ENCODE measurements at places on chromosomes 3 and 15. TPM values are rescaled to one million over a fixed set of nuclear protein-coding genes. Genes with fewer than 3 reads are reported as not detected.

GRCh38 chr3:194532591-194532990, 45.8 kb upstream of the ATP13A3 start:
- no peaks in the 10 kb centered on the region for H3K27me3 ChIP-seq
- no peak overlapping the region for H3K27ac ChIP-seq
- no peak for DNase-seq
- H3K36me3 ChIP-seq, result no peaks in the 10 kb centered on the region
- H3K4me3 ChIP-seq, result no peak overlapping the region
- H3K4me1 ChIP-seq, result peaks cover 11% of the 10 kb centered on the region

DNA sequence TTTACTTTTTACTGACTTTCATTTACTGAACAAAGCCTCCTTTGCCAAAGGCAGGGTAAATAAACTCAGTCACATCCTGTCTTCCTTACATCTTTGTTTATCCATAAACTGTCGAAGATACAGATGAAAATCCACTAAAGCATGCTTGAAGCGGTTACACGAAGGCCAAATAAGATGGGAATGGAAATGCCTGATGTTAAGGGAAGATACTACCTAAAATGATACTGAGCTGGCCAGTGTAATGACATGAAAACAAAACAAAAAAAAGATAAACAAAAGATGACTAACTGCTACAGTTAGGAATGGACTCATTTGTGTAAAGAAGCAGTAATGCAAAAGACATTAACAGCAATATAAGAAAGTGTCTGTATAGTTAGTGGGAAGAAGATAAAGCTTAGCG, 114.7 kb upstream of the ADAMTS9 start:
- no peaks in the 10 kb centered on the region for H3K36me3 ChIP-seq
- H3K27me3 ChIP-seq, result no peaks in the 10 kb centered on the region
- no peak overlapping the region for H3K27ac ChIP-seq
- no peaks in the 10 kb centered on the region for H3K4me1 ChIP-seq

DNA sequence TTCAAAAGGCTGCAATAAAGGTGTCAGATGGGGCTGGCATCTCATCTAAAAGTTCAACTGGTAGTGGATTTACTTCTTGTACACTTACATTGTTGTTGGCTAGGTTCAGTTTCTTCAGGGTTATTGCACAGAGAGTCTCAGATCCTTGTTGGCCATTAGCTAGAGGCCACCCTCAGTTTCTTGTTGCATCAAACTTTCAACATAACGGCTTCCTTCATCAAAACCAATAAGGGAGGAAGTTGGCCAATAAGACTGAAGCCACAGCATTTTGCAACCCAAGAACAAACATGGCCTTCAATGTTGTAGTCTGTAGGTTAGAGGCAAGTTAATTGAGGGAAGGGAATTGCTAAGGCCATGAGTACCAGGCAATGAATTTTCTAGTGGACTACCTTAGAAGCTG, 218.0 kb downstream of the ZBBX start:
- no peak for DNase-seq
- no peaks in the 10 kb centered on the region for H3K36me3 ChIP-seq
- no peak overlapping the region for H3K27ac ChIP-seq

- H3K27ac ChIP-seq, result no peak overlapping the region
- no peak overlapping the region for H3K4me3 ChIP-seq
- H3K27me3 ChIP-seq, result no peaks in the 10 kb centered on the region
- no peaks in the 10 kb centered on the region for H3K36me3 ChIP-seq
- no peaks in the 10 kb centered on the region for H3K4me1 ChIP-seq
Measured at GRCh38 chr3:1082108-1082507, 10.7 kb upstream of the CNTN6 start.

- no peak overlapping the region for H3K27ac ChIP-seq
- H3K4me1 ChIP-seq, result no peaks in the 10 kb centered on the region
- H3K27me3 ChIP-seq, result no peaks in the 10 kb centered on the region
- no peak overlapping the region for H3K4me3 ChIP-seq
Measured at GRCh38 chr3:165918657-165918979, 81.4 kb upstream of the BCHE start.

- H3K27ac ChIP-seq, result no peak overlapping the region
- no peak for DNase-seq
- H3K4me1 ChIP-seq, result peaks cover 87% of the 10 kb centered on the region
- no peak overlapping the region for H3K4me3 ChIP-seq
- H3K36me3 ChIP-seq, result peaks cover 38% of the 10 kb centered on the region
Measured at GRCh38 chr3:149646181-149646766, 11.6 kb downstream of the WWTR1 start.

DNA sequence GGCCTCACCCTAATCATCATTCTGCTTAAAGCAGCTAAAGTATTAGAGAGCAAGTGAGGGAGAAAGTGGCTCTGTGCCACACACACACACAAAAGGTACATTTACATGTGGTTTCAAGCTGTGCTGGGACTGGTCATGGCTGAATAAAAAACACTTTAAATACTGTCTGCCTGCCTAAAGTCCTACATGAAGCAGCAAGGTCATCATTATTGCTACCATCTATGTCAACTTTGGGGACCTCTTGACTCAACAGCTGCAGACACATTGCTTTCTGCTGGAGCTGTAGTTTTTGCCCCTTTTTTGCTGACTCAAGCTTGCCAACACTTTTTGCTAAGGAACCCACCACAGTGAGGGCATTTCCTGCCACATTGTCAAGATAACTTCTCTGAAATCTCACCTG, 1237.9 kb downstream of the ROBO2 start:
- no peaks in the 10 kb centered on the region for H3K36me3 ChIP-seq
- H3K27me3 ChIP-seq, result no peaks in the 10 kb centered on the region
- no peak for DNase-seq
- H3K27ac ChIP-seq, result no peak overlapping the region

DNA sequence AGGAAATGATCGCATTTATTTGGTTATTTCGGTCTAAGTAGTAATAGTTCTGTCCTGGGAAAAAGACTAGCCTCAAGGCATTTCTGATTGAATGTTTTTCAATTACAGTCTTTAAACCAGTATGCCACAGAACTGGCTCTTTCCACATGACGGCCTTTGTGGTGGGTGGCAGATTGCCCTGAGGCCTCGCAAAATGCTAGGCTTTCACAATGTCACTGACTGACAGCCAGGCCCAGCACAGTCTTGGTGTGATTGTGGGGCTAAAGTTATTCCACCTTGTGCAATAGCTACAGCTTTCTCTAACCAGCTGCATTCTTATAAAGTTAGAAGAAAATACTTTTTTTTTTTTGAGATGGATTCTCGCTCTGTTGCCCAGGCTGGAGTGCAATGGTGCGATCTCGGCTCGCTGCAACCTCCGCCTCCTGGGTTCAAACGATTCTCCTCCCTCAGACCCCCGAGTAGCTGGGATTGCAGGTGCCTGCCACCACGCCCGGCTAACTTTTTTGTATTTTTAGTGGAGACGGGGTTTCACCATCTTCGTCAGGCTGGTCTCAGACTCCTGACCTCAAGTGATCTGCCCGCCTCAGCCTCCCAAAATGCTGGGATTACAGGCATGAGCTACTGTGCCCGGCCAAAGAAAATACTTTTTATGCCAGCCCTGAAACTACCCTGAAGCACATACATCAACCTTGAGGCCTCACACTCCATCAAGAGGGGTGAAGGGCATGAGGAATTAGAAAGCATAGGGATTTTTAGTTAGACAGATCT, 2.5 kb upstream of the ADIPOQ start:
- H3K36me3 ChIP-seq, result no peaks in the 10 kb centered on the region
- no peak overlapping the region for H3K4me3 ChIP-seq
- H3K27ac ChIP-seq, result no peak overlapping the region
- DNase-seq, result no peak

DNA sequence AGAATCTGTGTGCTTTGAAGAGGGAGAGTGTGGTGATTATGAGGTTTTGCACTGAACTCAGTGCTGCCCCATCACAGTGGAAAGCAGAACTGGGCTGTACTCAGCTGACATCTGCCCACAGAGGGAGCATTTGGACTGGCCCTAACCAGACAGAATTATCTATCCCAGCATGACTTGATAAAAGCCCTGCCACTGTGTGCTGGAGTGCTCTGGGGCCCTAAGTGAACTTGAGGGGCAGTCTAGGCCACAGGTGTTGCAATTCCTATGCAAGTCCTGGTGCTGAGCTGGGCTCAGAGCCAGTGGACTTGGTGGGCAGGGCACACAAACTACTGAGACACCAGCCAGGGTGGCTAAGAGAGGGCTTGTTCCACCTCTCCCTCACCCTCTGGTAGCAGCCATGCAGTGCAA, 269.2 kb upstream of the CTNNB1 start:
- no peak overlapping the region for H3K4me3 ChIP-seq
- H3K27ac ChIP-seq, result no peak overlapping the region
- no peaks in the 10 kb centered on the region for H3K27me3 ChIP-seq
- DNase-seq, result no peak
- H3K36me3 ChIP-seq, result no peaks in the 10 kb centered on the region

Gene IL12A
- total RNA-seq, result 0.61 TPM

Gene CKMT1A
- 8.0 TPM for total RNA-seq

Gene ATP13A5
- total RNA-seq, result not detected

DNA sequence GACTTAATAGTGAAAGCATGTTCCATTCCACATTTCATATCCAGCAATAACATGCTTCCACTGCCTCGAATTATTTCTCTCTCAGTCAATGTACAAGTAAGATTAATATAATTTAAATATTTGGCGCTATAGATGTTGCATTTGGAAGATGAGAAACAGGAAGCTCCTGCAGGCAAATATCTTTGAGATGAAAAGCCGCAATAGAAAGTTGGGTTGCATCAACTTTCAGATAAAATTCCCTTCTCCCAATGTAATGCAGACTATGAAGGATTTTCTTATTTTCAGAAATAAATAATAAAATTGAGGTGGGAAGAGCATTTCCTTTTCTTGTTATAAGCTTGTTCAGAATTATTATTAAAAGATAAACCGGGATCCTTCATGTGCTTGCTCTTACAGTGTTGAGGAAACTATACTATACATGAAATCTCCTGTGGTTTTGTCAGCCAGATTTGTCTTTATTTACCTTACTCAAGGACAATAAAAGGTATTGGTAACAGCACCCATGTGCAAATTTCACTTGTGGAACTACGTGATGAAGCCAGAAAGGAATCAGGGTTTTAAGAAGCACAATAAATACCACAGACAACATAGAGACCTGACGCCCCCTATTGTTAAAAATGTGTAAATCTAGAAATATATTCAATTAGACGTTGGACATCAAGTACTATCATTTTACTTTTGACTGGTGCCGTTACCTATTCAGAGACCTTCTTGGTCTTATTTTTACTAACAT, 307.0 kb downstream of the ARPP21 start:
- H3K27me3 ChIP-seq, result no peaks in the 10 kb centered on the region
- no peaks in the 10 kb centered on the region for H3K36me3 ChIP-seq
- no peak overlapping the region for H3K4me3 ChIP-seq
- DNase-seq, result no peak

DNA sequence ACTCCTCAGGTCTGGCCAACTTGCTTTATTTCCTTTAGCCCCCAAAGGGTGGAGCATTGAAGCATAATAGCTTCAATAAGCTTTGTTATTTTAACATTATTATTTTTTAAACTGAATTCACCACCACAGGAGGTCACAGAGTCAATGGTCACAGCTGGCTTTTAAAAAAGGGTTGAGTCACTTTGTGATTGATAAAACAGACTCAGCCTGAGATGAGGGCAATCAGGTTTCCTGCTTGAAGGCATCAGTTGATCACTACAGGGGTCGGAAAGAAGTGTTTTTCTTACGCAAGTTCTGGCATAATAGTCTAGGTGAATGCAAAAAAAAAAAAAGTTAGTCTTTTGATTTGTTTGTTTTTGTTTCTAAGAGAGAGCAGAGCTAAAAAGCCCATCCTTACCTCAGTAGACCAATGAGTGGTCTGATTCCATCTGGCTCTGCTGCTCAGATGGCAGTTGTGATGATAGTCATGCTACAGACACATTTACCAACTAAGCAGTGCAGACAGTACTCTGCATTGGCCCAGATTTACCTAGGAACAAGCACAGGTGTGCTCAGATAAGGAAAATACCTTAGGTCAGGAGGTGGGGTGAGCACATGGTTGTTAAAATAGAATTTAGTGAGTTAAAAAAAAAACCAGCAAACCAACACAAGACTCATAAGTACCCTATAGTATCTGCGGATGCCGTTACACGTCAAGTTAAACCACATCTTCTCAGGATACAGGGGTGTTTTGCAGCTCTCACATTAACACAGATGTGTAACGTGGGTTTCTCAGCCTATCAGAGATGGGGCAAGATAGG, 22.6 kb downstream of the ZNF80 start:
- H3K27ac ChIP-seq, result no peak overlapping the region
- DNase-seq, result no peak
- no peaks in the 10 kb centered on the region for H3K27me3 ChIP-seq
- H3K36me3 ChIP-seq, result no peaks in the 10 kb centered on the region

GRCh38 chr3:195911946-195912270, 3.6 kb upstream of the TNK2 start:
- H3K4me3 ChIP-seq, result no peak overlapping the region
- H3K4me1 ChIP-seq, result peaks cover 14% of the 10 kb centered on the region
- no peaks in the 10 kb centered on the region for H3K27me3 ChIP-seq
- H3K27ac ChIP-seq, result no peak overlapping the region
- H3K36me3 ChIP-seq, result no peaks in the 10 kb centered on the region

- H3K27me3 ChIP-seq, result no peaks in the 10 kb centered on the region
- no peak for DNase-seq
- H3K36me3 ChIP-seq, result no peaks in the 10 kb centered on the region
- H3K27ac ChIP-seq, result no peak overlapping the region
- no peak overlapping the region for H3K4me3 ChIP-seq
Measured at GRCh38 chr3:143794793-143795462, 53.3 kb downstream of the SLC9A9 start.

Gene TMEM212
- total RNA-seq, result not detected

GRCh38 chr15:91429973-91430372, 329.9 kb downstream of the SV2B start:
- DNase-seq, result no peak
- H3K36me3 ChIP-seq, result no peaks in the 10 kb centered on the region
- H3K27ac ChIP-seq, result no peak overlapping the region
- H3K4me3 ChIP-seq, result no peak overlapping the region

Gene TIPIN
- total RNA-seq, result 2.9 TPM

Gene GOLGA6L7
- total RNA-seq, result not detected

Gene CPLX3
- total RNA-seq, result not detected

Gene FRMD5
- 110 TPM for total RNA-seq

GRCh38 chr3:115691964-115692363, 68.7 kb downstream of the GAP43 start:
- no peak overlapping the region for H3K4me3 ChIP-seq
- no peak for DNase-seq
- no peaks in the 10 kb centered on the region for H3K36me3 ChIP-seq
- H3K27me3 ChIP-seq, result no peaks in the 10 kb centered on the region

DNA sequence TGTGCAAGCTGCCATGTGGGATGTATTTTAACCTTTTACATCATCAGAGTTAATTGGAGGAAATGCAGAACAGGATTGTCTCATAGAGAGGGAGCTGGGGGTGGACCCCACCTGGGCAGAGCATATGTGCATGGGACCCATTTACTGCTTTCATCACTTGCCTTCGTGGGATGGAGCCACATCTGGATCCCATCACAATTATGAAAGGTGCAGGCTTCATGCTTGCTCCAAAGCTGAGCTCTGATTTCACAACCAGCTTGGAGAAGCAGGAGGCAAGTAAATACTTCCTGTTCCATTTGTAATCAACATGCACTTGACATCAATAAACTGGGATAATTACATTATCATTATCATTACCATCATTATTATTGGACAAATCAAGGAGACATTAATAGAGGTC, 161.9 kb downstream of the ALDH1A2 start:
- peaks cover 4% of the 10 kb centered on the region for H3K27me3 ChIP-seq
- no peaks in the 10 kb centered on the region for H3K36me3 ChIP-seq
- no peak overlapping the region for H3K27ac ChIP-seq
- H3K4me3 ChIP-seq, result no peak overlapping the region
- no peaks in the 10 kb centered on the region for H3K4me1 ChIP-seq
